Gastrocnemius medialis (tissue), 4 donors: ENCODE measurements at places on chromosomes 7 and 10. TPM values are rescaled to one million over a fixed set of nuclear protein-coding genes. Genes with fewer than 3 reads are reported as not detected.

The MRLN gene
- total RNA-seq, result 172 TPM

The INSYN2A gene
- total RNA-seq, result not detected

The POT1 gene
- total RNA-seq, result 5.6 TPM

The FOXP2 gene
- 7.9 TPM for total RNA-seq

The UTF1 gene
- total RNA-seq, result not detected

The UPK3B gene
- 0.92 TPM for total RNA-seq

The BHLHA15 gene
- 1.6 TPM for total RNA-seq

The GNG11 gene
- 7.6 TPM for total RNA-seq

DNA sequence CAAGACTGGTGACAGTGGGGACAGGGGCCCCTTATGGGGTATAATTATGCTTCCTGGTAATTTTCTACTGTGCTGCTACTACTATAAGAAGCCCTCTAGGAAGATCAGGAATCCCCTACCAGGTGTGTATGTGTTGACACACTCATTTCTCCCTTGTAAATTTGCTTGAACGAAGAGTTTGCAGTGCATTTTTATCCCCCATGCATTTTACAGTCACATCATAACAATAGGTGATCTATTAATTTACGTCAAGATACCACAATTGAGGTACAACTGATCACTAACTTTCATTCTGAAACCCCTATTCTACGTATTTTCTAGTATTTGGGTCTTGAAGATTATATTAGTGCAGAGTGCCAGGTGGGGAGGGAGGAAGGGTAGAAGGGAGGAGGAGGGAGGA is 252.2 kb downstream of the NSUN6 start:
- no peak for DNase-seq

- no peak for DNase-seq
These were observed 560.8 kb upstream of the FZD8 start for GRCh38 chr10:36202881-36203280.

GRCh38 chr7:28729281-28729680 is 228.8 kb downstream of the TRIL start:
- no peak for DNase-seq

DNA sequence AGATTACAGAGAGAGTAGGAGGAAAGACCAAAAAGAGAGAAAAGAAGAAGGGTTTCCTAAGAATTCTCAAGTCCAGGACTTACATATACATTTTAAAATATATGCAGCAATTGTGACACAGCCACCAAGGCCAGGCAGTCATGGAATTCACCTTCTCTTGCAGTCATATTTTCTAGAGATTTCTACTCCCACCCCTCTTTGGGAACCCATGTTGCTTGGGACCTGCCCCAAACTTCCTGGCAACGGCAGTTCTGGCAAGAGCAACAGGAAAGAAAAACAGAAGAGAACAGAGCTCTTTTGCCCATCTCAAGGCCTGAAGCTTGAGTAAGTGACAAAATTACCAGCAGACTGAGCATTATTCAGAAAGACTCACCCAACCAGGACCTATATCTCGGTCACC is 128.3 kb upstream of the ASAH2 start:
- no peak for DNase-seq

GRCh38 chr7:73918926-73919693 is 58.2 kb downstream of the TMEM270 start:
- no peak for DNase-seq

GRCh38 chr7:107372298-107372697 is 97.6 kb upstream of the GPR22 start:
- no peak for DNase-seq

DNA sequence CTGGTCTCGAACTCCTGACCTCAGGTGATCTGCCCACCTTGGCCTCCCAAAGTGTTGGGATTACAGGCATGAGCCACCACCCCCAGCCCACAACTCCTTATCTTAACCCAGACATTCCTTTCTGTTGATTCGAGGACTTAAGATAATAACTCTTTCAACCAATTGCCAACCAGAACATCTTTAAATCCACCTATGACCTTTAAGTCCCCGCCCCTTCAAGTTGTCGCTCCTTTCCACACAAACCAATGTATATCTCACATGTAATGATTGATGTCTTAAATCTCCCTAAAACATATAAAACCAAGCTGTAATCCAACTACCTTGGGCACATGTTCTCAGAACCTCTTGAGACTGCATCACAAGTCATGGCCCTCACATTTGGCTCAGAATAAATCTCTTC is 7.8 kb upstream of the ANKRD2 start:
- no peak for DNase-seq

GRCh38 chr10:100803492-100803891 is 58.1 kb downstream of the PAX2 start:
- DNase-seq, result no peak

DNA sequence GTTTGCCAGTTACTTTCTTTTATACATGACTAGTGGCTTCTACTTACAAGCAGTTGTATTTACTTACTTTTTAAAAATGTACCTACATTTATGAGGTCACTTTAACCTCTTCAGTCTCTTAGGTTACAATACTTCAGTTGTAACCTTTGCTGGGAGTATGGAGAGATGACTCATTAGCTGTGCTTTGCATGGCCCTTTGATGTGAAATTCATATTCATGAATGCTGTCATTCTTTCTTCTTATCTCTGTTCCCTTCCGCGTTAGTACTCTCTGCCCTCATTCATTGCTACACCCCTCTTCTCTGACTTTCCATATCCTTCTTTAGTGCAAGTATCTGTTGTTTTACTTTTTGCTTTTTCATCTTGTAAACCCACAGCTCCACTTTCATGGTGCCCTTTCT is 164.3 kb downstream of the BMPER start:
- no peak for DNase-seq

- no peak for DNase-seq
These were observed 45.9 kb upstream of the PRKG1 start for GRCh38 chr10:51028420-51028819.

DNA sequence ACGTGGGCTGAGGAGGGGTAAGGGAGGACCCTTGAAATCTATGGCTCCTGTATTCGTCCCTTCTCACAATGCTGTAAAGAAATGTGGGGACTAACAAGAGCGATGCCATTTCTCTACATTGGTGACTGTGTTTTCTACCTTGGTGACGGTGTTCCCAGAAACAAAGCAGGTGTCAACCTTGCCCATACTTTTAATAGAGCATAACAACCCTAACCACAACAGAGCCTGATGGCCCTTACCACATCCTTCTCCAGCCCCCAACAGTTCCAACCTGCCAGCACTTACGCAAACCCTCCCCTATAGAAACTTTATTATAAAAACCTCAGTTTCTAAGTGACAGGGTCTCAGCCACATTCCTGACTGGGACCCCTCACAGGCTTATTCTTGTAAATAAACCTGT is 28.2 kb upstream of the ADCYAP1R1 start:
- DNase-seq, result no peak

GRCh38 chr10:117256910-117257309 is 16.0 kb downstream of the SLC18A2 start:
- no peak for DNase-seq

- no peak for DNase-seq
These were observed 706 bp downstream of the BUB3 start for GRCh38 chr10:123154711-123155505.

DNA sequence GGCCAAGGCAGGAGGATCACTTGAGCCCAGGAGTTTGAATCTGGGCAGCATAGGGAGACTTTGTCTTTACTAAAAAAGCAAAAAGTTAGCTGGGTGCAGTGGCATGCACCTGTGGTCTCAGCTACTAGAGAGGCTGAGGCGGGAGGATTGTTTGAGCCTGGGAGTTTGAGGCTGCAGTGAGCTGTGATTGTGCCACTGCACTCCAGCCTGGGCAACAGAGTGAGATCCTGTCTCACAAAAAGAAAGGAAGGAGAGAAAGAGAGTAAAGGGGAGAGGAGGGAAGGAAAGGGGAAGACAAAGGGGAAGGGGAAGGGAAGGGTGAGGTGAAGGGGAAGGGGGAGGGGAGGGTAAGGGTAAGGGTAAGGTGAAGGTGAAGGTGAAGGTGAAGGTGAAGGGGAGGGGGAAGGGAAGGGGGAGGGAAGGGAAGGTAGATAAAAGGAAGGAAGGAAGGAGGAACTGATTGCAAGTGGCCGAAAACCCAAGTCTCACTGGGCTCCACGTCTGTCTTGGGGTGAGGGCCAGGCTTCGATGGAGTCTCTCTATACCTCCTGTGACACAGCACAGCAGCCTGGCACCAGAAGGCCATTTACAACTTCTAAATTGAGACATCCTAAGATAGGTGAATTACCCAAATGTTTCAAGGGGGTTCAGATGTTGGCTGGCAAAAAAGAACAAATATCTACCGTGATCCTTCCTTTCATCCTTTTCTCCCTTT is 4.0 kb upstream of the KLRG2 start:
- DNase-seq, result no peak
